ENCODE measurements at places on chromosomes 7 and 10.

DNA sequence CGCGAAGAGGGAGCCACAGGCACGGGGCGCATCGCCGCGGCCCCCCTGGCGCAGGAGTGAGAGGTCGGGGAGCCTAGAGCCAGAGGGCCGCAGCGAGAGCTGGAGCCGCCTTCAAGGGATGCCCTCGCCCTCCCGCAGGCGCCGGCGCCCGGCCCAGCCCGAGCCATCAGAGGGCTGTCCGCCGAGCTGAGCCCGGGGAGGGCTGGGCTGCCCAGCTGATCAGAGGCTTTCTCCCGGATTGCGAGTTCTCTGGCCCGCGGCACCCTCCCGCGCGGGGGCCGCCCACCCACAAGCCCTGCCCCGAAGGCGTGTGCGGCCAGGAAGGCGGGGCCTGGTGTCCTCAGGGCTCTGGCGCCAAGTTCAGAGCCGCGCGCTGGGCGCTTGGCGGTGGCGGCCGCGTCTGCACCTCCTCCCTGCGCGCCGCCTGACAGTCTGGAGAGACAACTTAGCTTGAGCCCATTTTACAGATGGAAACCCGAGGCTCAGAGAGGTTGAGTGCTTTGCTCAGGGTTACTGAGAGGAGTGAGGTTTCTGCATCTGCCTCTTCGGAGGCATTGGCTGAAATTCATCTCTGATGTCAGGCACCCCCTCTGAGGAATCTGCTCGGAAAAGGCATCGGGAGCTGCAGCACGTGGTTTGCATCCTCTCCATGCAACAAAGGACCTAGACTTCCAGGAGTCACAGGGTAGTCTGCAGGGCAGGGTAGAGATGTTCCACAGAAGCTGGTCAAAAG, 3.8 kb upstream of the ANTXRL start:
- peak; percentile 59 for DNase-seq

GRCh38 chr7:99440195-99440594, 1.5 kb downstream of the CPSF4 start:
- peak; percentile 22 for DNase-seq

DNA sequence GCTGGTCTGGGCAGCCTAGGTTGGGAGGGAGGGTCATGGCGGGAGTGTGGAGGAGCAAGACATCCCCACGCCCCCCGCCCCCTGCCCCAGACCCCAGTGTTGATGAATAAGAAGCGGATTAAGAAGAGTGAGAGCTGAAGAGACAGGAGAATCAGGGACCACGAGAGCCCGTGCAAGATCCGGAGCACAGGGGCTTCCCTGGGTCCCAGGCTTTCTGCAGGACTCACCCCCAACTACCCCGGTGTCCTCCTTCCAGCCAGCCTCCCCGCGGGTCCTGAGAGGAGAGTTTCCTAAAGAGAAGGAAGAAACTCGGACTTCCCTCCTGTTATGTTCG, 20.1 kb downstream of the GHRHR start:
- DNase-seq: no peak

GRCh38 chr7:132461032-132461592, 115.2 kb downstream of the PLXNA4 start:
- no peak for DNase-seq

DNA sequence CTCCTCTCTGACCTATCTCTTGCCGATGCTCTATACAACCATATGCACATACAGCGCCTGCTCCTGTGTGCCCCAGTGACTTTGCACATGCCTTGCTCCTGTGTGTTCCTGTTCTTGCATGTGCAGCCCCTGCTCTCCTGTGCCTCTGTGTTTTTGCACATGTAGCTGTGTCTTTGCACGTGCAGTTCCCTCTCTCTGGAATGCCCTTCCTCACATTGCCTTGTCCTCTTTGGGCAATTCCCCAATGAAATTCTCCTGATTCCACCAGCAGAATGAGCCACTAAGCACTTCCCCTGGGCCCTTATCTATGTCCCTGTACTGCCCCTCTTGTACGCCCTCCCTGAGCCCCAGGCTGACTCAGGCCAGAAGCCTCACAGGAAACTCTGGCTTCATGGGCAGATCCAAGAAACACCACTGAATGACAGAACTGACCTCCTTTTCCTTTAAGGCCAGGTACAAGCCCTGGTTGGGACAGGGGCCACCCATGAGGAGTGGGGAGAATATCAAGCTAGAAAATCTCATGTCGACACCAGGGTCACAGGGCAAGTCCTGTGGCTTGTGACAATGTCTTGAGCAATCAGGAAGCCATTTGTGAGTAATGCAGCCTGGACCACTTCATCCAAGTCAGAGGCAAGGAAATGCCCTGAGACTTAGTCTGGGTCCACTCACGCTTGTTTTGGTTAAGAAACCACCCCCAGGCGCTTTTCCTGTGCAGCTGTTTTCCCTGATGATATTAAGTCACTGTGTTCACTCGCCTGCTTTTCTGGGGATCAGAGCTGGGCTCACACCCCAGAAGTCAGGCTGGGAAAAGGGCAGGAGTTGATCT, 1.9 kb upstream of the ARHGAP22 start:
- DNase-seq: peak; percentile 92

GRCh38 chr10:70907637-70908405, 19.5 kb upstream of the PCBD1 start:
- no peak for DNase-seq

GRCh38 chr7:24923172-24923865, 56.7 kb downstream of the OSBPL3 start:
- DNase-seq: no peak

DNA sequence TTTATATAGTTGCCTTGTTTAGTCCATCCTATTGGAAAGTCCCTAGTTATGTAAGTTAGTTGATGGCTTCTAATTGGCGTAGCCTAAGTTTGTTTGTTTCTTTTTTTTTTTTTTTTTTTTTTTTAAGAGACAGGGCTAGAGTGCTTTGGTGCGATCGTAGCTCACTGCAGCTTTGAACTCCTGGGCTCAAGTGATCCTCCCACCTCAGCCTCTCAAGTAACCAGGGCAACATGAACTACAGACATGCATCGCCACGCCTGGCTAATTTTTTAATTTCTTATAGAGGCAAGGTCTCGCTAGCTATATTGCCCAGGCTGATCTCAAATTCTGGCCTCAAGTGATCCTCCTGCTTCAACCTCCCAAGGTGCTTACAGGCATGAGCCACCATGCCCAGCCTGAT, 7.1 kb downstream of the CSGALNACT2 start:
- no peak for DNase-seq

DNA sequence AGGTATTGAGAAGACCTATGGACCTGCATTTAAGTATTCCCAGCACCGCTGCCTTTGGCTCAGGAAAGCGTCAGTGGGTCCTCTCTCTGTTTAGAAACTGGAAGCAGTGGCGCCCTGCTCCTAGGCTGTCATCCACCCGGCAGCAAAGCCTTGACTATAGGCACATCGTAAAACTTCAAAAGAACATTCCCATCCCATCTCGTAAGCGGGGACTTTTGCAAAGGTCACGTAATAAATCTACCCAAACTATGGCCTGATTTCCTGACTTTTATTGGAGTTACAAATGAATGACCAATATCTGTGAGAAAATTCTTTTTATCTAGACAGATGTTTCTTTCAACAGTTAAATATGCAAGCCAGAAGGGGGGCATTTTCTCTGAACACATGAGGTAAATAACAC, 115.8 kb upstream of the TCERG1L start:
- no peak for DNase-seq

GRCh38 chr7:38318241-38318640, 44.8 kb upstream of the TARP start:
- DNase-seq: no peak

DNA sequence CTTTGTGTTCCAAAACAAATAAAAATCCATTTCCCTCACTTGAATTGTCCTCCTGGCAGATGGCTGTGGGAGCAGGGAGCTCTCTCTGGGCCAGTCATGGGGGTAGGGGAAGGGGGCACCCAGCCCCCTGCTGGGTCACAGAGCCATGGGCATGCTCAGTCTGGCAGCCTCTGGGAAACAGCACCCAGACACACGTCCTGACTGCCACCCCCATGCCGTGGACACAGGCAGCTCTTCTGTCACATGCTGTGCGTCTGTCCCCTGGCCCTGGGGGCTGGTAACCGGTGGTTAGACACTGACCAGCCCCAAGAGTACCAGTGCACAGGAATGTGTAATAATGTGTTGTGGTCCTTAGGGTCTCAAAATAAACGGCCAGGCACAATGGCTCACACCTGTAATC, 47.0 kb downstream of the RASGEF1A start:
- no peak for DNase-seq

DNA sequence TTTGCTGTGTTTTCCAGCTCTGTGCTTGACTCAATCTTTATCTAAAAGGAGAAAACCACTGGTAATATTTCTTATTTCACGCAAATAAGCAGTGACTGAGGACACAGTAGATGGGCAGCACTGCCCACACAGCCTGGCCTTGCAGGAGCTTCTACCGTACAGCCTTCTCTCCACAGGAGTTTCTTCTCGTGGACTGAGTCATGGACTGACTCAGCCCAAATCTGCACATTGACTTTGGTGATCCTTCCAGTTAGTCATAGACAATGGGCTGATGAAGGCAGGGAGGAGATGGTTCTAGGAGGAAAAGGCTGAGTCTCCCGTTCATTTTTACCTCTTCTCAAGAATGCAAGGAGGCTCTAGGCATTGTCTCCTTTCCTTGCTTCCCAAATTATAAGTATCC, 200.7 kb downstream of the RAPGEF5 start:
- peak; percentile 69 for DNase-seq

- no peak for DNase-seq
These were observed 164.8 kb upstream of the CDC14C start for GRCh38 chr7:48759431-48760080.

GRCh38 chr7:2313450-2314208, 612 bp downstream of the SNX8 start:
- peak; percentile 8 for DNase-seq

GRCh38 chr10:124592736-124593430, 131.3 kb downstream of the LHPP start:
- DNase-seq: no peak

DNA sequence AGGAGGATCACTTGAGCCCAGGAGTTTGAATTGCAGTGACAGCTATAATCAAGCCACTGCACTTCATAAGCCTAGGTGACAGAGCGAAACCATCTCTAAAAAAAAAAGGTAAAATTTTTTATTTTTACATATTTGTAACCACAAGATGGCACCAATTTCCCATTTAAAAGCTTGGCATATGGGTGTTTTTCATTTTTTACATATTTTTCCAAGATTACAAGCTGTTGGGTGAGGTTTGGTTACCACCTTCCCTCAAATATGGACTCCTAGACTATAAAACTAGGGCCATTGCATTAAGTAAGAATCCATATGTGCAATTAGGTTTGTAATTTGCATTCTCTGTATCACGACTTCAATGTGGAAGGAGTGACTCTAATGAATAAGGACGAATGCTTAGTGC, 129.3 kb upstream of the ACBD5 start:
- DNase-seq: peak; percentile 24

DNA sequence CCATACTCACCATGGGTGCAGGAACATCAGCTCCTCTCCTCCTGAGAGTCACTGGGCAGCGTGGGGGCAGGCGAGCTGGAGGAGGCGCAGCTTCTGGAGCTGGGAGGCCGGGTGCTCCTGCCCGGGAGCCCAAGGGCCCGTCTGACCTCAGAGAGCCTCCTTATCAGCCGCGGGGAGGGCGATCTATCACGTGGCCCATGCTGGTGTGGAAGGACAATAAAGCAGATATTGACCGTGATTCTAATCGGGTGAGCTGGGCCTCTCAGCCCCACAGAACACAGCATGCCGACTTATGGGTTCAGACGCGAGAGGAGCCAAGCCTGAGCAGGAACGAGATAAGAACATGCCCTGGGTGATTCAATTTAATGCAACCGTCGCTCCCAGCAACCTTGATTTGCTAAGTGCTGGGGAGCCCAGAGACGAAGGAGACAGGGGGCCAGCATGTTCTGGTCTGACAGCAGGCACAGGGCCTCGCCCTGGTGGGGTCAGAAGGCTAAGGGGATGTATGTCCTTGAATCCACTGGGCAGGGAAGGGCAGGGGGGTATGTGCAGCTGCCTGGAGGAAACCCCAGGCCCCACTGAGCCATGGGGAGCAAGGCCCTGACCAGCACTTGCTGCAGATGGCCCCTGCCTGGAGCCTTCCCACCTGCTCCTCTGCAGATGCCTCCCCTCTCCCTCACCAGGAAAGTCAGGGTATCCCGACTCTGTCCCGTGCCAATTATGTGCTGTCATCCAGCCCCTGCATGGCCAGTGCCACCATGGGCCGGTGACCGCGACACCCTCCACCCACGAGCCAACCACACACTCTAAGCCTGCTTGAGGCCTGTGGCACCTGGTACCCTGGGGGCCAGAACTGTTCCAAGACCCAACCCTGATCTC, 95.3 kb upstream of the RET start:
- DNase-seq: no peak

DNA sequence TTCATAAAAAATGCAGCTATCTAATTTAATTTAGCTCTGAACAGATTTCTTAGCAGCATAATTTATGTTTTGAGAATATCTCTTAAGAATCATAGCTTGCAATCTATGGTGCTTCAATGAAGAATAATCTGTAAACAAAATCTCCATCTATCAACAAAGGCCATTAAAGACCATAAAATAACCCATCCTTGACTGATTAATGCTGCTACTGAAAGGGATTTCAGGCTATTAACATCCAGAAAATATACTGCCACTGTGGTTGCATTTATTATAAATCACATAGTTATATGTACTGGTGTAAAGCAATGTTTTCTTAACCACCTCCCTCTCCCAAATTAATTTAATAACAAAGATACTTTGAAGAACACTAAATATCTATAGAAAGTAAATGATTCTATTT, 191.6 kb downstream of the PCDH15 start:
- DNase-seq: no peak

DNA sequence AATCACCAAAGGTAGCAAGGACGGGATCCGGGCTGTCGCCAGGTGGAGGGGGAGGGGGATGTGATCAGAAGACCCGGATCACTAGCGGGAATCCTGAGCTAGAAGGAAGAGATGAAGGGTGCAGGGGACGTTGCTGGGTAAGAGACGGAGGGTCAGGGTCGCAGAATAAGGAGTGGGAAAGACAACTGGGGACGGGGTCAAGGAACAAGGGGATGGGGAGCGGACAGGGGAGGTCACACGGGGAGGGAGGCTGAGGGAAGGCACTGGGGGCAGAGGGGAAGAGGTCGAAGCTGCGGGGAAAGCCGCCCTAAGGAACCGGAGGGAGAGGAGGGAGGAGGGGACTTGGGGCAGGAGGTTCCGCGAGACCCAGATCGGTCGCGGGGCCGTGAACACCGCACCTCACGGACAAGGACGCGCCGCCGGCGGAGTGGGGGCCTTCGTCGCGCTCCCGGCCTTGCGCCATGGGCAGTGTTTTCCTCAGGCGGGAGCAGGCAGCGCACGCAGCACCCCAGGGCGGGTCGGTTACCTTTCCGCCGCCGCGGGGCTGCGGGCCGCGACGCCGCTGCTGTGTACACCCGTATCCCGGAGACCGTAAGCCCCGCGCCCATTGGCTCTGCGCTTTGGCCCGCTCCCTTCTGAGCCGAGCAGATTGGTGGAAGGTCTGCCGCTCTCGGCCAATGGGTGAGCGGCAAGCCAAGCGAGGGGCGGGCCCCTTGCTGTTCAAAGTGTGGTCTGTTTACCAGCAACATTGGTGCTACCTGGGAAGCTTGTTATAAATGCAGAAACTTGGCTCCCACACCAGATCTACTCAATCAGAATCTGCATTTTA, at the start of gene CFAP43:
Gene CFAP43 (minus strand): TSS at position 581 of the 829 bp plus-strand sequence. CDS start 118 bp downstream, at position 463.
- peak; percentile 97 for DNase-seq

- DNase-seq: no peak
These were observed 494.4 kb downstream of the XPNPEP1 start for GRCh38 chr10:109428775-109429491.

- DNase-seq: no peak
These were observed 54.5 kb downstream of the GLRX3 start for GRCh38 chr10:130190737-130191115.

Measured in MCF 10A (cell line).